Activated T-helper 1 cell treated with anti-CD3 and anti-CD28 coated beads, Interleukin-2, amount 50 U/mL, for 16 hours (primary cell): ENCODE measurements at places on chromosomes 5 and 9.

- DNase-seq = no peak
Measured at GRCh38 chr5:165881259-165881658, 2375.8 kb downstream of the MAT2B start.

GRCh38 chr5:131595088-131596033 lies 39.7 kb downstream of the RAPGEF6 start:
- no peak for DNase-seq

- no peak for DNase-seq
Measured at GRCh38 chr5:72185496-72186329, 78.4 kb downstream of the MAP1B start.

DNA sequence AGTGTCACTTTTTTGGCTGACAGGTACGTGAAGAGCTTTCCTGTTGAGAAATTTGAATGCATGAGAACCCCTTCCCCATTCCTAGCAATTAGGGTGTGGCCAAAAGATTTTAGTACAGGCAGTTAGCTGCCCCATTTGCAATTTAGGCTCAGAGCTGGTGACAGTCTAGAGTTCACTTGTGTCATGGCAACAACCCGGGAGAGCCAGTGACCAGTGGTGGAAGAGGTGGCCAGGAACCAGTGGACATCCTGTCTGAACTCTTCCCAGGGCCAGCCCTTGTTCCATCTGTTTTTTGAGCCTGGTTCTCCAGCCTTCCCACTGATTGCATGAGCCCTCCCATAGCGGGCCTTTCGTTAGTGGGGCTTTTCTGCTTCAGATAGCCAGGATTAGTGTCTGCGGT lies 2.5 kb upstream of the NEUROG1 start:
- DNase-seq = no peak

- no peak for DNase-seq
Measured at GRCh38 chr5:2686321-2687124, 65.0 kb downstream of the IRX2 start.

GRCh38 chr9:82570226-82570625 lies 492.7 kb downstream of the RASEF start:
- DNase-seq = no peak

DNA sequence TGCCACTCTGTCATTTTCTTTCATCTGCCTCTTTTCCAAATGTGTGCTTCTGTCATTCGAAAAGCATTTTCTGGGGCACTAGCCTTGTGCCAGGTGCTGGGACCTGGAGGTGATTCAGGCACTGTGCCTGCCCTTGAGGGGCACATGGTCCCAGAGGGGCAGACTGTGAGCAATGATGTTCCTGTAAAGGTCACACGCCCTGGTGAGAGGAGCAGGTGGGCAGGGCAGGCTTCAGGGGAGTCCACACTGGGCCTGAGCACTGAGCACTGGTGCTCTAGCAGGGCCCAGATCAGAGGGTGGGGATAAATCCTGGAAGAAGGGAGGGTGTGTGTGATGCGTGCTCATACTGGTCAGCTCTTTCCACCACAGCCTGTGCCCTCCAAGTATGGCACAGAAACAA lies 77.8 kb downstream of the COL15A1 start:
- DNase-seq = no peak
